ENCODE measurements at places on chromosomes 12 and 14. TPM values are rescaled to one million over a fixed set of nuclear protein-coding genes. Genes with fewer than 3 reads are reported as not detected.

DNA sequence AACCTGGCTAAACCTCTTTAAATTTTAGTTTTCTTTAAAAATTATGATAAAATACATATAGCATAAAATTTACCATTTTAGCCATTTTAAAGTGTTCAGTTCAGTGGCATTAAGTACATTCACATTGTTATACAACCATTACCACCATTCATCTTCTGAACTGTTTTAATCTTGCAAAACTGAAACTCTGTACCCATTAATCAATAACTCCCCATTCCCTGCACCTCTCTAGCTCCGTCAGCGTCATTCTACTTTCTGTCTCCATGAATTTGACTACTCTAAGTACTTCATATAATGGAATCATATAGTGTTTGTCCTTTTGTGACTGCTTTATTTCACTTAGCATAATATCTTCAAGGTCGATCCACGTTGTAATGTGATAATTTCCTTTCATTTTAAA is 75.8 kb upstream of the DDHD1 start:
- no peak for DNase-seq

DNA sequence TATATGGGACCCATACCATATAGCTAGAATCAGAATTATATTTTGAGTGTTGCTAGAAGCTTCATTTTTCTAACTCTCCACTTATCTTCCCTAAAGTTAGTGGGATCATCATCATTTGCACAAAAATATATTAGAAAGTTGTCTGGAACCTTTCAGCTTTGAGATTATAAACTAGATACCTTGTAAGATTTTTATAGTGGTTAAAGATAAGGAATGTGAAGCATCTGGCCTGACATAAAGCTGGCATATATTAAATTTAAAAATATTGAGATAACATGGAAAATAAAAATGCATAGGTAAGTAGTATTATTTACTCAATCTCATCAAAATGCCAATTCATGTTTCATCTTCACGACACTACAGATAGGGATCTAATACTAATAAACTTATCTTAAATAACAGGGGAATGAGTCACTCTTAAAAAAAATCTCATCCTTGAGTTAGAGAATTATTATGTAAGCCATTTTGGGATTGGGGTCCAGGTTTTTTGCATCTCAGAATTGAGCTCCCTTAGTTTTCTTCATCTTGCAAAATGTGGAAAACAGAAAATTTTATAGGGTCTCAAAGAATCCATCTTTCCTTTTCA is 318.5 kb downstream of the KCNC2 start:
- no peak for DNase-seq

- no peak for DNase-seq
These were observed 958.7 kb downstream of the FSCB start for GRCh38 chr14:43548368-43548767.

GRCh38 chr12:108630481-108631207 is 3.0 kb downstream of the SELPLG start:
- DNase-seq = no peak

DNA sequence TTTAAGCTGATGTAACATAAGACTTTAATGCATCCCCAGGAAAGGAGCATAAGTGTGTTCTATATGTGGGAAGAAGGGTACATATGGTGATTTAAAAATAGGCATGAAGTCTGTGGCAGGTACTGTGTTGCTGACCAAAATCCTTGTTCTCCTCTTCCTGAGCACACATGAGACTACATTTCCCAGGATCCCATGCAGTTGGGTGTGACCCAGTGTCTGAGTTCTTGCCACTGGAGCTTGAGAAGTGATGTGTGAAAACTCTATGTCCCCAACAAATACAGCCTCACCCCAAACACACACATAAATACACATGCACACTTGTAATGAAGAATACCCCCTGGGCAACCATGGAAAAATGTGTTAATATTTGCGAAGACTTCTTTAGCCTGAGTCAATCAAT is 8.5 kb upstream of the SMIM10L1 start:
- DNase-seq = no peak

- no peak for DNase-seq
These were observed 772.4 kb upstream of the FBXO33 start for GRCh38 chr14:40204441-40205175.

The GCN1 gene
- 36.0 TPM for total RNA-seq

DNA sequence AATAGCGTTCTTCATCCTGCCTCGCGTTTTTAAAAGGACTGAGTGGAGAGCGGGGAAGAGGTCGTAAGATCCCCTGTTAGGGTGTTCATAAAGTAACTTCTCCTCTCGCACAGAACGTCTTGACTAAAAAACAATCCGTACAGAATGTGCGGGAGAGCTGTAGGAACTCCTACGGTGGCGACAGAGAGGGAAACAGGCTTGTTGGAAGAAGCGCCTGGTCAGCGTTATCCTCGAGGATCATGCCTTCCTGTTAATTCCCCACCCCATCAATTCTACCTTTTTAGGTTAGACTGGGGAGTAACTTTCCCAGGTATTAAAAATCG is 399 bp upstream of the WASHC4 start:
- no peak for DNase-seq

The BBS10 gene
- total RNA-seq = 9.3 TPM

GRCh38 chr12:18551106-18551505 is 186.7 kb downstream of the PLCZ1 start:
- no peak for DNase-seq

The SOAT2 gene
- total RNA-seq = not detected

GRCh38 chr14:100723135-100723829 is 3.4 kb upstream of the DLK1 start:
- no peak for DNase-seq

DNA sequence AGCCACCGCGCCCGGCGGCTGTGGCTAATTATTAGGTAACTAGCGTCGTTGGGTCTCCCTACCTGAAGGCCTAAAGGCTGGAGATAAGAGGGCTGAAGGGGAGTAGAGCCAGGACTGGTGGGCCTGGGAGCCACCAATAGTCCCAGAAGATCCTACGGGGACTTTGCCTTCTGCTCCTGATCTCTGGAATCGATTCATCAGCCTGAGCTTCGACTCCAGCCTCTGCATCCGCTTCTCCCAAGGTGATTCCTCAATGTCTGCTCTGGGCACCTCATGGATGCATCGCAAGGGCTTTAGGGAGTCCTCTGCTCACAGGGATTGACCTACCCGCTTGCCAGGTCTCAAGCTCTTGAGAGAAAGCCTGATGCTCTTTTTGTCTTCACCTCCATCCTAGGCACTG is 14.7 kb upstream of the KDM2B start:
- DNase-seq = no peak

GRCh38 chr12:120761519-120761934 is 35.9 kb downstream of the ACADS start:
- DNase-seq = peak; percentile 59

DNA sequence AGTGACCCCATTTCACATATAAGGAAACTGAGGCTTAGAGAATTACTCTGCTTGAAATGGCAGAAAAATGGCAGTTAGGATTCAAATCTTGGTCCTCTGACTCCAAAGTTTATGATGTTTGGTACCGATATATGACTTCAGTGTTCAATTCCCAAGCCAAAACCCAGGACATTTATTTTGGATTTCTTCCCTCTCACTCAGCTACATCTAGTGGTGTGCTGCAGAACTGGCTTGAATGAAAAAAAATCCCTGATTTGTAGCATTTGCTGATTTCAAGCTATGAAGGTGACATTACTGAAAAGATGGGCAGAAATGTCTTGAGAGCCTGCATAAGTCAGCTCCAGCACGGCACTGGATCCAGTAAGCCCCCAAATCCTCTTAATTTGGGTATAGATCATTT is 106.4 kb downstream of the EFCAB11 start:
- DNase-seq = no peak

The CAPZA3 gene
- not detected for total RNA-seq

DNA sequence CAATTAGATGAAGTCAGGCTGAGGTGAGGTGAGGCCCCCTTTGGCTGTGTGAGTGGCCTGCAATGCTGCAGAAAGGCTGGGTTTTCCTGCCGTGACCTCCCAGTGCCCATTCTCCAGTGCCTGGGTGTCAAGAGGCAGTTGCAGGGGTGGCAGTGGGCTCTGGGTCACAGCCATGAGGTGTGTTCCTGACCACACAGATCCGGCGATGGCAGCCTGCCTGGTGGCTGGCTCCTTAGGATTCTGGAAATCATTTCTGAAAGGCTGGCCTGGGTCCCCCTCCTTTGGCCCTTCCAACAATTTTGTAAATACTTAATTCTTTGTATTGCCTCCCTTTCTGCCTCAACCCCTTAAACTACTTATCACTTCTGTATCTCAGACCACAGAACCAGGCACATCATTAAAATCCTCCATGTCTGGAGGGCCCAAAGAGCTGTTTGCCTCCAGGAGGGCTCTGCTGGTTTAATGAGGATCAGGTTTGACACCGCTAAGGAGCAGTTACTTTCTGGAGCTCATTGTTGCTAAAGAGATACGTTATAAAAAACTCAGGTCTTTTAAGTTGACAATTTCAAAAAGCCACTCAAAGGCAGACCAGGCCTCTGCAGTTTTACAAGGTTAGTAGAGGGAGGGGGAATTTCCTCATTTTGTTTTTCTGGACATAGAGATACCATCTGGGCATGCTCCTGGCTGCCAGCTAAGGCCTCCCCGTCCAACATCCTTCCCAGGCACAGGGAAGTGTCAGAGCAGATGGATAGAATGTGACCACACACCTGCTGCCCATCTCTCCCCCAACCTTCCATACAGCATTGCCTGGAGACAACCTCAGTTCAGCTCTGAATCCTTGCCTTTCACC is 204.4 kb downstream of the FOXN3 start:
- no peak for DNase-seq

The NR1H4 gene
- not detected for total RNA-seq

- peak; percentile 30 for DNase-seq
These were observed 60.2 kb downstream of the ANO2 start for GRCh38 chr12:5884866-5885265.

The TAS2R46 gene
- total RNA-seq = 0.67 TPM

GRCh38 chr12:49027846-49028555 is 9.4 kb upstream of the PRKAG1 start:
- DNase-seq = no peak

The CPM gene
- total RNA-seq = 21.9 TPM

- DNase-seq = peak; percentile 94
These were observed 1.4 kb downstream of the TNS2 start for GRCh38 chr12:53051058-53051880.

DNA sequence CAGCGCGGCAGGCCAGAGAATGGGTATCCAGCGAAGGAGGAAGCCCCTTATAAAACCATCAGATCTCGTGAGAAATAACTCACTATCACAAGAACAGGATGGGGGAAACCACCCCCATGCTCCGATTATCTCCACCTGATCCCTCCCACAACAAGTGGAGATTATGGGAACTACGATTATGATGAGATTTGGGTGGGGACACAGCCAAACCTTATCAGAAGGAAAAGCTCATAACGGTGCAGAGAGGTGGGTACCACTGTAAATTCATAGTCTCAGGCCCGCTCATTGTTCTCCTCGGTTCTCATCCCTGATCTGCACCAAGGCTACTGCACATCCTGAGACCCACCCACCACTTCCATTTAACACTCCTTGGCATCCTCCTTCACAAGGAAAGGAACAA is 326.5 kb downstream of the MED13L start:
- no peak for DNase-seq

GRCh38 chr12:24586293-24586692 is 362.6 kb downstream of the BCAT1 start:
- DNase-seq = no peak

DNA sequence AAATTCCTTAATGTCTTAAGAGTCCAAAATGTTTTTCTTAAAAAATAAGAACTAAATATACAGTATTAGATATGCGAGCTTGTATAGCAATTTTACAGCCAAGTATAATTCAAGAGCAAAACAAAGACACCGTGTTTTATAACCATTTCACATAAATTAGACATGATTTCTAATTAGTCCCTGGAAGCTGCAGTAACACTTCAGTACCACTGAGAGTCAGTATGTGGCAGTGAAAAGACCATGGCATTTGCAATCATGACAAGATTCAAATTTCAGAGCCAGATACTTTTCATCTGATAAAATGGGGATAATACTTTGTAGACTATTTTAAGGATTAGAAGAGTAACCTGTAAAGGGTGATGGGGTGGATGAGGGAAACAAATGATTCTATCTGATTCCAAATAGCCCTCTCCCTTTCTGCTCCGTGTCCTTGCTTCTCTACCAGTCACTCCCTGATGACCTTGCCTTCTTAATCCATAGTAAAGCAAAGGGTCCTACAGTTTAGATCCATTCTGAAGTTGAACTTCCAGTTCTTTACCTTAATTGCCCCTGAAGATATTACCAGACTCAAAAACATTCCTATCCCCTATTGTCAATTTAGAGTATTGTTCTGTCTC is 145.4 kb upstream of the ABCD2 start:
- no peak for DNase-seq

- no peak for DNase-seq
These were observed 411 bp upstream of the DCAF4 start for GRCh38 chr14:72925815-72926291.

The USP44 gene
- total RNA-seq = 1.9 TPM

The ZDHHC22 gene
- not detected for total RNA-seq

The IL31 gene
- total RNA-seq = not detected

The HSPB8 gene
- total RNA-seq = 469 TPM

The RNASE4 gene
- 44.4 TPM for total RNA-seq

DNA sequence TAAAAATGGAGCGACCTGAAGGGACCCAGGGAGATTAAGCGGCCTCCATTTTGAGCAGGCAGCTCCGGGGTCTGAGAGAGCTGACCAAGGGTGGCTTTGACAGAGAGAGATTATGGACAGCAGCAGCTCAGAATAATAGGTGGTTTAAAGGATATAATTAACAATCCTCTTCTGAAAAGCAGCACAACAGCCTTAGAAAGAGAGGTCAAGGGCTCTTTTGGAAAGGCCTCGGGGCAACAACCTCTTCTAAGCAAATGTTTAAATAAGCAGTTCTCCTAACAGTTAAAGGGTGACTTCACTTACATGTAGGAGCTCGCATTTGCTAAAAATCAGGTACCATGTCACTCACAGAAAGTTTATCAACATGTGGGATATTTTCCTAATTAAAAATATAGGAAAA is 87.2 kb upstream of the FRMD6 start:
- DNase-seq = no peak

The CCDC85C gene
- 17.1 TPM for total RNA-seq

The TCL1B gene
- total RNA-seq = not detected

GRCh38 chr12:19201661-19202060 is 72.1 kb downstream of the PLEKHA5 start:
- DNase-seq = no peak

DNA sequence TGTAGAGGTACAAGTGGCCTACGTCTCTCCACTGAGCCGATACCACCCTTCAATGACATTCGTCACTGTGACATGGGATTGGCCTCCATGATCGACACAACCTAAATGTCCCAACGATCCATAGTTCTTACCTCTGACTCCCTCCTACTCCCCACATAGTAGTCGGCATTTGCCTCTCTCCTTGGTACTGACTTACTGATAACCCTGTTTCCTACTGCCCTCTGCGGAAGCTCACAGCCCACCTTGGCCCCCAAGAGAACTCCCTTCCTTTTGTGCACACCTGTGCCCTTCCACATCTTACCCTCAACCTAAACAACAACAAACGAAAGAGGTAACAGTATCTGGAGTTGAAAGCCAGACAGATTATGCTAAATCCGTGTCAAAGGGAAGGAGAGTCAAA is 23.9 kb downstream of the VSX2 start:
- DNase-seq = no peak

The RFLNA gene
- total RNA-seq = 0.59 TPM

The RHOJ gene
- 5.9 TPM for total RNA-seq
